T-helper 9 cell (primary cell): ENCODE measurements at places on chromosomes 16 and 17.

GRCh38 chr16:69706975-69707340 is 19.4 kb downstream of the NQO1 start:
- no peak for DNase-seq

GRCh38 chr16:29845656-29846055 is 17.4 kb downstream of the CDIPT start:
- DNase-seq, result no peak

- no peak for DNase-seq
Observed at GRCh38 chr17:78442648-78443218, 64.3 kb downstream of the PGS1 start.

GRCh38 chr17:58520843-58521430 is 6.5 kb upstream of the MTMR4 start:
- DNase-seq, result no peak

GRCh38 chr17:13593021-13593751 is 8.5 kb downstream of the HS3ST3A1 start:
- DNase-seq, result no peak

DNA sequence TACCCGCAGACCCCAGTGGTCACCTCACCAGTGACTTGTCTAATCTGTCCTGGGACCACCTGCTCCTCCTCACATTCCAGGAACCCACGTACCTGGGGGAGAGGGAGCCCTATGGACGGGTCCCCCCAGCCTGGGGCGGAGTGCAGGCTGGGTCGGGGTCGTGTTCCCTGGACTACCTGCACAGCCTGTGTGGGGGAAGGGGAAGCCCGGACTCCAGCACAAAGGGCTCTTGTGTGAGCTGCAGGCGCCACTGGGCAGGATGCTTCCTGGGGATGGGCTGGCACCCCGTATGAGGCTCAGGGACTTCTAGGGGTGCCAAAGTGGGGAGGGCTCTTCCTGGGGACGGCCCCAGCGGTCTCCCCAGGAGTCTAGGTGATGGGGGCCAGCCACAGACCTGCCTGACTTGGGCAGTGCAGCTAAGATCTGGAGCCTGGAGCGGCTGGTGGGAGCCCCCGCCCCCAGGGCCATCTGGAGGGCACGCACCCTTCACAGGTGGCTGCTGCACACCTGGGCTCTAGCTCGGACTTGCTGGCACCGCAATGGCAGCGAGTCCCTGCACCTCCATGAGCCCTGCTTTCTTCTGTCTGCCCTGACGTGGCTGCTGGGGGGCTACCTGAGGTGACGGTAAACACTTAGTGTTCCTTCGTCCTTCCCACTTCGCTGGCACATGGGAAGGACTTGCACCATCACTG is 7.5 kb downstream of the VASN start:
- no peak for DNase-seq

DNA sequence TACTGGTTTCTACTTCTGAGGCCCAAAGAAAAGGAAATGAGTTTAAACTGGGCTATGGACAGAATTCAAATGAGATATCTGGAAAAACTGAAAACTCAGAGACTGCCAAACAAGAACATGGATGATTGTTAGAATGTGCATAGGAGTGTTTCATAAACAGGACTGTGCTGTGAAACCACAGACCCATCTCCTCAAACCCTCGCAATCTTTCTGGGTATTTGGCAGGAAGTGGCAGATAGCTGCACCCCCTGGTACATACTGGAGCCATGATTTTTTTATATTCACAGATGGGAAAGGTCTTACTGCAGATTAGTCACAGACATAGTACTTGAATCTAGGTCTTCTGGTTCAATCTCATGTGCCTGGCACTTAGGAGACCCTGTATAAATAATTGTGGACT is 145.0 kb downstream of the CCDC182 start:
- no peak for DNase-seq

DNA sequence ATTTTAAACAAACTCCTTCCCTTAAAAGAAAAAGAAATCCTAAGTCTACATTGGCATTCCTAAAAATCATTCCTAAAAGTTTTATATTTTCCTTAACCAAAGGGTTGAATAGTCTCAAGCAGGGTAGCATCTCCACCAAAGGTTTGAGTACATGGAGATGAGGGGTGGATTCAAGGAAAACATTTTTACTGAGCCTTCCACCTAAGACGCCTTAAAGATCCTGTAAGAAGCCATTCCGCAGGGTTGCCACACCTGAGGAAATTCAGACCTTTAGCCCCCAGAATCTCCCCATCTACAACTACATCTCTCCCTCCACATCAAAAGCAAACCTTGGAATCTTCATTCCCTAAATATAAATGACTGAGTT is 7.7 kb upstream of the AKTIP start:
- no peak for DNase-seq

DNA sequence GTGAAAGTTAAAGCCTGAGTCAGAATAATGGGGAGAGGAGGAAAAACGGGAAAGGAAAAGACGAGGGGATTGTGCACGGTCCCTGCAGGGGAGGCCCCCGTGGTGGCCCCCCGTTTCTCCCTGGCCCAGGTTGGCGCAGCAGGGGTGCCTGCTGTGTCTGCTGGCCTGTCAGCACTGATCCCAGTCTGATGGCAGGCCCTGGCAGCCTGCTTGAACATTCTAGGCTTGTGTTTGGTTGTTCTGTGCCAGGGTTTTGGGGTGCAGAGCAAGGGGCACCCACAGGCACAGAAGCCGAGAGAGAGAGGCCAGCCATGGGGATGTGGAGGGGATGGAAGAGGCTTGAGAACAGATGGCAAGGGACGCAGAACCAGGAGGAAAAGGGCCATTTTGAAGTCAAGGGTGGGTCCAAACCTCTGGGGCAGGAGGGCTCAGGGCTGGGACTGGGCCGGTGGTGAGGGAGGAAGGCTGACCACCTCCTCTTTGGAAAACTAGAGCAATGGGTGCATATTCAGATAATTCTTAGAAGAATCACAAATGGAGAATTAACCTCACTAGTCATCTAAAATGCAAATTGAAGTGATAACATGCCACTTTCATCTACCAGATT is 35.9 kb downstream of the TBX4 start:
- DNase-seq, result no peak

DNA sequence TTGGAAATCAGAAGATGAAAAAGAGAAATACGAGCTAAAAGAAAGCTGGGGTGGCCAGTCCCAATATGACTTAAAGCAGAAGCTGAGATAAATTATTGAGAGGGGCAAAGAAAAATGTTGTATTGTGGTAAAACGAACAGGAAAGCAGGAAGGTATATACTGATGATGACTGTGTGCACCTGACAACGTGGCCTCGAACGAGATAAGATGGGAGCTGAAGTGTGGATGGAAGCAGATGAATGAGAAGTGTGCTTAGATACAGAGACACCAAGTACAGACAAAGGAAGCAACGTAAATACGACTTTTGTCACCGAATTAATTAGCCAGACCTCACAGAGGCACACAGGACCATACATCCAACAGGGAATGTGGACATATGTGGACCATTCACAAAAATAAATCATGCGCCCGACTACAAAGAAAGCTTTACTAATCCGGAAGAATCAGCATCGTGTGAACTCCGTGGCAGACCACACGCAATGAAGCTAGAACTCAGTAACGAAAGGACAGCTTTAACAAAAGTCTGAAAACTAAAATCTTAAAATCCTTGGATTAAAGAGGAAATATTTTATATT is 218.7 kb downstream of the RPTOR start:
- DNase-seq, result no peak

DNA sequence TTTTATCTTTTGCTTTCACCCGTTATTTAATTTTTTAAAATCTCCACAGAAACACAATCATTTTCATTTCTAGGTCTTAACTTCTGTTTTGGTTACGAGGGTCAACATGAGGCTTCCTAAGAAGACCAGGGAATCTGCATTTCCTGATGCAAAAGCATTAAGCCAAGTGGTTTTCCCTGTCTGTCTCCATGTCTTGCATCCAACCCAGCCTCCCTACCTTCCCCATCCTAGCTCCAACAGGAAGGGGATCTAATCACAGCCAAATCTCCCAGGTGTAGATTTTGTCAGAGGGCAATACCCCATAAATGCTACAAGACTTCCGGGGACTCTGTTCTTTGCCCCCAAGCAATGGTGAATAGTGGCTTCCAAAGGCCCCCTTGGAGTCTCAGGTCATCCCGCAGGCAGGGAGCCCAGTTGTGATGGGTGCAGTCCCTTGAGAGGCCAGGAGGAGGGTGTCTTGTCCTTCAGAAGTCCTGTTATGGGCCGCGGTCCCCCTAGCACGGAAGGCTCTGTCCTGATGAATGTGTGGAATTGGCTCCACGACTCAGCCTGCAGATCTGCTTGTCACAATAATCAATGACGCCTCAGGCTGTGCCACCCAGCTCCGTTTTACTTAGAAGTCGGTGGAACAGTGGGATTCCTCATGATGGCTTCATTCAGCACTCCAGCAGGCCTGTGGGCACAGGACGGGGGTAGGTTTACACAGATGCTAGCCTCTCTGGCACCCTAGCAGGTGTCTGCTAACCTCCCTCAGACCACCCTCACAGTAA is 141.1 kb downstream of the RGS9 start:
- DNase-seq, result no peak

- DNase-seq, result no peak
Observed at GRCh38 chr17:29342158-29342765, 47.9 kb upstream of the TAOK1 start.

DNA sequence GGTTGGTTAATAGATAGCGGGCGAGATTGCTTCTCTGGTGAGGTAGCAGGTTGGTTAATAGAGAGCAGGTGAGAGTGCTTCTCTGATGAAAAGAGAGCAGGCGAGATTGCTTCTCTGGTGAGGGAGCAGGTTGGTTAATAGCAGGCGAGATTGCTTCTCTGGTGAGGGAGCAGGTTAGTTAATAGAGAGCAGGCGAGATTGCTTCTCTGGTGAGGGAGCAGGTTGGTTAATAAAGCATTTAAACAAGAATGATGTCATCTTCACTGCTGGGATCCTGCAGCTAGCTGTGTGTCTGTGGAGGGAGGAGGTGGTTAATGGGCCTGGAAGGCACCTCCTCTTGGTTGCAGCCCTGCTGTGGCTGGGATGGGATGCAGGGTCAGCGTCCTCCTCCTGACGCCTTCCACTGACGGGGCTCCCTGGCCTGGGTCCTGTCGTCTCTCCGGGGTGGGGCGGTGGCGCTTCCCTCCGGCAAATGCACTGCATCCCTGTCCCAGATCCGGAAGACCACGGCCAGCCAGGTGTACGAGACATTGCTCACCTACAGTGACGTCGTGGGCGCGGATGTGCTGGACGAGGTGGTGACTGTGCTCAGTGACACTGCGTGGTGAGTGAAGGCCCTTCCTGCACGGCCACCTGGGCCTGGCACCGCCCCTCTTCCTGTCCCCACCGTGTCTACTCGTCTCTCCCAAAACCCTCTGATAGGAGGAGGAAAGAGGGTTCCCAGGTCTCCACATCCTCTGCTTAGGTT is 99.2 kb upstream of the ZNF750 start:
- DNase-seq, result no peak

GRCh38 chr17:71398800-71399219 is 722.0 kb upstream of the SOX9 start:
- no peak for DNase-seq

DNA sequence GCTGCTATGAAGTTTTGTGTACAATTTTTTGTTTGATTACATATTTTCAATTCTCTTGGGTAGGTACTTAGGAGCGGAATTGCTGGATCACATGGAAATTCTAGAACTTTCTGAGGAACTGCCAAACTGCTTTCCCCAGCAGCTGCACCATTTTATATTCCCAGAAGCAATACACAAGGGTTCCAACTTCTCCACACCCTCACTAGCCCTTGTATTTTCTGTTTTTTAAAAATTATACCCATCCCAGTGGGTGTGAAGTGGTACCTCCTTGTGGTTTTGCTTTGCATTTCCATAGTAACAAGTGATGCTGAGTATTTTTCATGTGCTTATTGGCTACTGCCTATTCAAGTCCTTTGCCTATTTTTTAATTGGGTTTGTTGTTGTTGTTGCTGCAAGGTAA is 20.9 kb downstream of the NACA2 start:
- no peak for DNase-seq

- no peak for DNase-seq
Observed at GRCh38 chr16:54208237-54208636, 78.3 kb downstream of the IRX3 start.

GRCh38 chr17:8005357-8005756 is 2.9 kb downstream of the GUCY2D start:
- no peak for DNase-seq

- DNase-seq, result no peak
Observed at GRCh38 chr17:38464723-38465390, 36.6 kb downstream of the ARHGAP23 start.

- no peak for DNase-seq
Observed at GRCh38 chr16:21339941-21340340, 61.9 kb upstream of the CRYM start.

- DNase-seq, result no peak
Observed at GRCh38 chr17:67414130-67414529, 37.0 kb downstream of the PITPNC1 start.

- peak; percentile 32 for DNase-seq
Observed at GRCh38 chr17:67689534-67690177, 28.1 kb upstream of the NOL11 start.

- no peak for DNase-seq
Observed at GRCh38 chr17:18028114-18028951, 10.6 kb downstream of the ATPAF2 start.

DNA sequence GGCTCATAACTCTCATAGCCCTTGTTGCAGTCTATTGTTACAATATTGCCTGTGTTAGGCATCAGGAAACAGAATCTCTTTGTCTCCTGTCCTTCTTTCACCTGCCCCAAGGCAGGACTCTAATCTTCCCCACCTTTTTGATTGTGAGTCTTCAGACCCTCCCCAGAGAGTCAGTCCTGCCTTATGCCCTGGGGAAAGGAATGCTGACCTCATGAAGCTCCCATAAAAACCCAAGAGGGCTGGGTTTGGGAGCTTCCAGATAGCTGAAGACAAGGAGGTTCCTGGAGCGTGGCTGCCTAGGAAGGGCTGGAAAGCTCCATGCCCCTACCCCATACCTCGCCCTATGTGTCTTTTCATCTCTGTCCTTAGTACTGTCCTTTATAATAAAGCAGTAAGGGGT is 688.8 kb downstream of the WWOX start:
- DNase-seq, result no peak

DNA sequence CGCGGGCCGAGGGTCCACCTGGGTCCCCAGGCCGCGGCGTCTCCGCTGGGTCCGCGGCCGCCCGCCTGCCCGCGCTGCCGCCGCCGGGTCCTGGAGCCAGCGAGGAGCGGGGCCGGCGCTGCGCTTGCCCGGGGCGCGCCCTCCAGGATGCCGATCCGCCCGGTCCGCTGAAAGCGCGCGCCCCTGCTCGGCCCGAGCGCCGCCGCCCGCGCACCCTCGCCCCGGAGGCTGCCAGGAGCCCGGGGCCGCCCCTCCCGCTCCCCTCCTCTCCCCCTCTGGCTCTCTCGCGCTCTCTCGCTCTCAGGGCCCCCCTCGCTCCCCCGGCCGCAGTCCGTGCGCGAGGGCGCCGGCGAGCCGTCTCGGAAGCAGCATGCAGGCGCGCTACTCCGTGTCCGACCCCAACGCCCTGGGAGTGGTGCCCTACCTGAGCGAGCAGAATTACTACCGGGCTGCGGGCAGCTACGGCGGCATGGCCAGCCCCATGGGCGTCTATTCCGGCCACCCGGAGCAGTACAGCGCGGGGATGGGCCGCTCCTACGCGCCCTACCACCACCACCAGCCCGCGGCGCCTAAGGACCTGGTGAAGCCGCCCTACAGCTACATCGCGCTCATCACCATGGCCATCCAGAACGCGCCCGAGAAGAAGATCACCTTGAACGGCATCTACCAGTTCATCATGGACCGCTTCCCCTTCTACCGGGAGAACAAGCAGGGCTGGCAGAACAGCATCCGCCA is 504 bp downstream of the FOXC2 start:
- DNase-seq, result no peak
